ENCODE measurements at places on chromosomes 1 and 21.

DNA sequence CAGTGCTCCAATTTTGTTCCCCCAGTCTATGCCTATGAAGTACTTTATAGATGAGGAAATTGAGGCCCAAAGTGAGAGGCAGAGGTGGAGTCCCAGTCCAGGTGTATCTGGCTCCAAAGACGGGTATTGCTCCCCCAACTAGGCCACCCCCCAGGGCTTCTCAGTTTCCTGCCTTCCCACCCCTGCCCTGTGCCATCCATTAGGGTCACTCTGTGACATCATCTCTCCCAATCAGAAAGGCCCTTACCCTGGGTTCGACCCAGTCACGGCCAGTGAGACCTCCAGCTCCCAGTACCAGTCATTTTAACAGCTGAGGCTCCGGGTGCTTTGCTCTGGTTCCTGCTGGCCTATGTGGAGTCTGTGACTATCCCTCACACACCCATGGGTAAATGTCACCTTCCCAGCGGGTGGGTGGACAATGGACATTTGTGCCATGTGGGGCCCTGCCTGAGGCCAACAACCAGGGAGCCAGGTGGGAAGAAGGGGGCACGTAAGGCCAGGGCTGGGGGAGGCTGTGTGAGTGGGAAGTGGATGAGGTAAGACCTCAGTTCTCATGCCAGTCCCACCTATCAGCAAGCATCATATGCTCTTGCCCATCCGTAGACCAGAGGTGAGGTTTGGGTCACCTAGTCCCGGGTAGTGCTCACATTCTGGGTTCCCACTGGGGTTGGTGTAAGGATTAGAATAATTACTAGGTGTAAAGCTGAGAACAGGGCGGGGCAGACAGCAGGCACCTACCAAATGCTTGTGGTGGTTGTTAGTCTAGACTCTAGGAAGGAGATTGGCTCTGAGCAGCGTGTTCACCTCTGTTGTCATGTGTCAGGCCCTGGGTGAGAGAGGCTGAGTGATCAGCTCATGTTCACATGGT is 685.9 kb downstream of the MATN1 start:
- H3K27me3 ChIP-seq: no peaks in the 10 kb centered on the region
- no peaks in the 10 kb centered on the region for H3K4me1 ChIP-seq
- no peak for DNase-seq
- no peak overlapping the region for H3K4me3 ChIP-seq
- no peaks in the 10 kb centered on the region for H3K36me3 ChIP-seq

DNA sequence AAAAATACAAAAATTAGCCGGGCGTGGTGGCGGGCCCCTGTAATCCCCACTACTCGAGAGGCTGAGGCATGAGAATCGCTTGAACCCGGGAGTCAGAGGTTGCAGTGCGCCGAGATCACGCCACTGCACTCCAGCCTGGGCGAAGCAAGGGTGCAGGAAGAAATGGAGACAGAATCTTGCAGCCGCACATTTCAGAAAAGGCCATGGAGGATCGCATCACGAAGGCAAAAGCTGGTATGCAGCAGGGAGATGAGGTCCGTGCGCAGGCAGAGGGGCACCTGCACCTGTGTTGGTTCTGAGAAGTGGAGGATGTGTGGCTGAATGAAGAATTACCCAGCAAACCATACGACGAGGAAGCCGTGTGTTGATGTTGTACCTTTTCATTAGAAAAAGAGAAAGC is 53.0 kb upstream of the ABCG1 start:
- no peaks in the 10 kb centered on the region for H3K4me1 ChIP-seq
- no peak for DNase-seq
- H3K4me3 ChIP-seq: no peak overlapping the region
- H3K27me3 ChIP-seq: no peaks in the 10 kb centered on the region
- H3K36me3 ChIP-seq: no peaks in the 10 kb centered on the region

GRCh38 chr1:185408700-185409270 is 91.7 kb upstream of the IVNS1ABP start:
- no peaks in the 10 kb centered on the region for H3K27me3 ChIP-seq
- H3K27ac ChIP-seq: no peak overlapping the region
- no peak for DNase-seq
- no peaks in the 10 kb centered on the region for H3K4me1 ChIP-seq
- H3K36me3 ChIP-seq: no peaks in the 10 kb centered on the region

GRCh38 chr1:242800521-242800920 is 276.0 kb upstream of the PLD5 start:
- no peak overlapping the region for H3K27ac ChIP-seq
- no peaks in the 10 kb centered on the region for H3K36me3 ChIP-seq
- H3K4me1 ChIP-seq: no peaks in the 10 kb centered on the region
- no peaks in the 10 kb centered on the region for H3K27me3 ChIP-seq

DNA sequence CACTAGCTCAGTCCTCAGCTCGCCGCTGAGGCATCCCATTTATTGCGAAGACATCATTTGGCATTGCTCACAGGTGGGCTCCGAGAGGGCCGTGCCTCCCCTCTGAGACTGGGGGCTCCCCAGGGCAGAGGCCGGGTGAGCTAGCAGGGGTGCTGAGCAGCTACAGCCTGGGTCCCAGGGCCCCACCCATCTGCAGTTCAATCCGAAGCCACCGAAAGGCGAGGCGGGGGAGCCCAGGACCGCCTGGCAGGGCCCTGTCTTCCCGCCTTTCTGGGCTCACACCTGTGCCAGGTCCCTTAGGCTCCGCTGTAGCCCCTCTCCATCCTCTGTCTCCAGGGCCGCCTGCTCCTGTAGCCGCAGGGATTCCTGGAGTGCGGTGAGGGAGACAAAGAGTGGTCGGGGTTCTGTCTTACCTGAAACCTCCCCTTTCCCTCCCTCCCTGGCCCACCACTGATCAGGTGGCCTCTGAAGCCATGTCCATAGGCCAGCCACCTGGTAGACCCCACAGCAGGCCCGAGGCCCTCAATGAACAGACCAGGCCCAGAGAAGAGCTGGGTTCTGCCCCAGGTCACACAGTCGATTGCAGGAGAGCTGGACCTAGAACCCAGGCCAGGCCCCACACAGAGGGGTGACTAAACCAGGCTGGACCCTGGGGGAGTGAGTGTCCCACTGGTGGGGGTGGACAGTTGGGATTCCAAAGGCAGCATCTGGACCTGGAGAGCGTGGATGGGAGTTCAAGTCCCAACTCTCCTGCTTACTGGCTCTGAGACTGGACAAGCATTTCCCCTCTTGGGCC is 18.1 kb upstream of the NBPF1 start:
- no peak overlapping the region for H3K27ac ChIP-seq
- peak; percentile 20 for DNase-seq
- H3K36me3 ChIP-seq: no peaks in the 10 kb centered on the region
- H3K27me3 ChIP-seq: no peaks in the 10 kb centered on the region
- H3K4me3 ChIP-seq: no peak overlapping the region
- H3K4me1 ChIP-seq: no peaks in the 10 kb centered on the region

DNA sequence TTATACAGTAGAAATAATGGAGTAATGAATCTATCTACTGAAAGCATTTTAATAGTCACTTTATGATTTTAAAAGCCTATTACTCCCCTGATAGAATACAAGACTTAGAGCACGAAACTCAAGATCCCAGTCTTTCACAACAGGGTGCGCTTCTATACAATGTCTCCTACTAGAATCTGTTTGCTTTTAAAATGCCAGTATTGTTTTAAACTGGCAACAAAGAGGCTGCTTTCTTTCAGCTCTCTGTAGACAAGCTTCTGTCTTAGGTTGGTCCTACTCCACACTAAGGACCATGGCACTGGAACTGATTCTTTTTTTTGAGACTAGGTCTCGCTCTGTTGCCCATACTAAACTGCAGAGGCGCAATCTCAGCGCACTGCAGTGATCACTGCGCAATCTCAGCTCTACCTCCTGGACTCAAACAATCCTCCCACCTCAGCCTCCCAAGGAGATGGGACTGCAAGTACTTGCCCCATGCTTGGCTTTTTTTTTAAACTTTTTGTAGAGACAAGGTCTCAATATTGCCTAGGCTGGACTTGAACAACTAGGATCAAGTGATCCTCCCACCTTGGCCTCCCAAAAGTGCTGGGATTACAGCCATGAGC is 4.8 kb downstream of the DCAF8 start:
- no peak overlapping the region for H3K4me3 ChIP-seq
- DNase-seq: no peak
- H3K27me3 ChIP-seq: no peaks in the 10 kb centered on the region
- H3K4me1 ChIP-seq: peaks cover 5% of the 10 kb centered on the region

DNA sequence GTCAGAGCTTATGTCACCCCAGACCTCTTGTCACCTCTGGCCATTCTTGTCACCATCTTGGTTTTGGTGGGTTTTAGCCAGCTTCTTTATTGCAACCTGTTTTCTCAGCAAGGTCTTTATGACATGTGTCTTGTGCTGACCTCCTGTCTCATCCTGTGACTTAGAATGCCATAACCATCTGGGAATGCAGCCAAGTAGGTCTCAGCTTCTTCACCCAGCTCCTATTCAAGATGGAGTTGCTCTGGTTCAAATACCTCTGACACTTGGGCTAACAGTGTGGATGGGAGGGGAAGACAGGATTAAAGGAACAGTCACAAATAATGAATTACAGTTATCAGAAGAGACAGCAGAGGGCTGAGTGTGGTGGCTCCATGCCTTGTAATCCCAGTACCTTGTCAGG is 30.5 kb upstream of the PIK3CD start:
- DNase-seq: no peak
- no peaks in the 10 kb centered on the region for H3K36me3 ChIP-seq
- no peaks in the 10 kb centered on the region for H3K27me3 ChIP-seq
- no peak overlapping the region for H3K4me3 ChIP-seq

DNA sequence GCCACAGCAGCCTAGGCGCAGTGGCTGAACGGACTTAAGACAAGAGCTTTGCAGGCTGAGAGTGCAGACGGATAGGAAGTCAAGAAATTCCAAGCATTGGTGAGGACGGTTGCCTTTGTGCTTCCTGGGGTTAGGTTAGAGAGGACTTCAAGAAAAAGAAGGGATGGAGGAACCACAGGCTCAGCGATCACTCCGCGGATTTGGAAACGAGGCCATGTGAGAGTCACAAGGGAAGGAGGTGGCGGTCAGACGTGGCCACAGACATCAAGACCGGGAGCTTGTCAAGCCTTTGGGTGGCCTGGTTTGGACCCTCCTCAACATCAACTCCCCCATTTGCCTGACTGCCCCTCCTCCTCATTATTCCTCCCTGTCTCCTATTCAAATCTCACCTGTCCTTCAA is 62.3 kb downstream of the NID1 start:
- no peak for DNase-seq
- no peaks in the 10 kb centered on the region for H3K4me1 ChIP-seq
- H3K27ac ChIP-seq: peak overlapping the region; percentile 47

- H3K4me3 ChIP-seq: no peak overlapping the region
- H3K27ac ChIP-seq: no peak overlapping the region
- H3K4me1 ChIP-seq: no peaks in the 10 kb centered on the region
- no peaks in the 10 kb centered on the region for H3K27me3 ChIP-seq
- no peak for DNase-seq
These were observed 138.8 kb downstream of the GIPC2 start for GRCh38 chr1:78184460-78185072.

GRCh38 chr1:12778061-12778460 is 4.5 kb downstream of the PRAMEF12 start:
- H3K4me1 ChIP-seq: no peaks in the 10 kb centered on the region
- H3K27ac ChIP-seq: no peak overlapping the region
- no peaks in the 10 kb centered on the region for H3K36me3 ChIP-seq
- no peak overlapping the region for H3K4me3 ChIP-seq
- H3K27me3 ChIP-seq: no peaks in the 10 kb centered on the region

DNA sequence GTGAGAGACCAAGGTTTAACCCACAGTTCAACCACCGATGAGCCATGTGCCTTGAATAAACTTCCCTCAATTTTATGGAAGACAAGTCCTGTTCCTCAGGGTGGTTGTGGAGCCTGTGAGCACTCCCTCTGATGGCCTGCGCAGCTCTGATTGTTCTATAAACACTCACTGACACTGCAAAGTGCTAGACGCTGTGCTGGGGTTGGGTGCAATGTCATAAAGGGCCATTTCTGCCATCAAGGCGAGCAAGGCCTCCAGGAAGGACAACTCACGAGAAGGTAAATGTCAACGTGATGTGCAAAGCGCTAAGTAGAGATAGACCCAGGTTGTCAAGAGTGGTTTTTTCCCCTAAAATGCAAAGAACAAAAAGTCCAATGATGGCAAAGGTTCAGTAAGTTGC is 75.7 kb upstream of the SYT6 start:
- H3K27ac ChIP-seq: no peak overlapping the region
- no peaks in the 10 kb centered on the region for H3K36me3 ChIP-seq
- no peak overlapping the region for H3K4me3 ChIP-seq

- H3K4me3 ChIP-seq: no peak overlapping the region
- H3K4me1 ChIP-seq: peaks cover 10% of the 10 kb centered on the region
- DNase-seq: no peak
- no peaks in the 10 kb centered on the region for H3K27me3 ChIP-seq
These were observed 3.6 kb upstream of the MAP1LC3C start for GRCh38 chr1:242002510-242002909.

DNA sequence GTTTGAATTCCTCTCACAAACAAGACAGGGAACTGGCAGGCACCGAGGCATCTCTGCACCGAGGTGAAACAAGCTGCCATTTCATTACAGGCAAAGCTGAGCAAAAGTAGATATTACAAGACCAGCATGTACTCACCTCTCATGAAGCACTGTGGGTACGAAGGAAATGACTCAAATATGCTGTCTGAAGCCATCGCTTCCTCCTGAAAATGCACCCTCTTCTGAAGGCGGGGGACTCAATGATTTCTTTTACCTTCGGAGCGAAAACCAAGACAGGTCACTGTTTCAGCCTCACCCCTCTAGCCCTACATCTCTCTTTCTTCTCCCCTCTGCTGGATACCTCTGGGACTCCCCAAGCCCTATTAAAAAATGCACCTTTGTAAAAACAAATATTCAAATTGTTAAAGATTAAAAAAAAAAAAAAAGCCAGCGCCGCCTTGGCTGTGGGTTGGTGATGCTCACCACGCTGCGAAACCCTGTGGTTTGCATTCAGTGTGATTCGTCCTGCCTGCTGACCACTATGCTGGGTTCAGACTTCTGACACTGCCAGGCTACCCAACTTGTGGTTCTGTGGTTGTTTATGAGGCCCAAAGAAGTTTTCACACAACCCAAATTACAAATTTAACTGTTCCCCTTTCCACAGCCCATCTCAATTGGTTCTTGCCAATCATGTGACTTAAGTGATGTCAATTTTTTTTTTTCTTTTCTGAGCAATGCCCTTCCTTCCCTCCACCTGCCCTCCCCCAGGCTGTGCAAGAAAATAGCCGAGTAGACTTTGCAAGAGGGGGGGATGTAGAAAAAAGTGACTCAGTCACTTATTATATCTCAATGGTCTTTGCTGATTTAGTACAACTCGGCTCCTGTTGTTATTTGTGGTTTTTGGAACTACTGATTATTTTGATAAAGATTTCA is at the start of gene RUNX1:
RUNX1 (minus strand) TSS at position 597 of the 912 bp plus-strand sequence.
- H3K36me3 ChIP-seq: no peaks in the 10 kb centered on the region
- no peak within 1 kb of the TSS for H3K4me3 ChIP-seq
- no peak for DNase-seq
- no peaks in the 10 kb centered on the region for H3K27me3 ChIP-seq
- no peak within 1 kb of the TSS for H3K27ac ChIP-seq

GRCh38 chr1:212021563-212021962 is 13.8 kb downstream of the INTS7 start:
- no peak overlapping the region for H3K27ac ChIP-seq
- H3K4me1 ChIP-seq: no peaks in the 10 kb centered on the region
- no peaks in the 10 kb centered on the region for H3K27me3 ChIP-seq
- no peak for DNase-seq
- H3K4me3 ChIP-seq: no peak overlapping the region
- no peaks in the 10 kb centered on the region for H3K36me3 ChIP-seq

- H3K4me1 ChIP-seq: no peaks in the 10 kb centered on the region
- no peaks in the 10 kb centered on the region for H3K36me3 ChIP-seq
- H3K4me3 ChIP-seq: no peak overlapping the region
- DNase-seq: no peak
These were observed 180.8 kb upstream of the LMO4 start for GRCh38 chr1:87147851-87148250.

Data from uterus (tissue), 4 donors.